ENCODE measurements at places on chromosomes 7 and 10.

DNA sequence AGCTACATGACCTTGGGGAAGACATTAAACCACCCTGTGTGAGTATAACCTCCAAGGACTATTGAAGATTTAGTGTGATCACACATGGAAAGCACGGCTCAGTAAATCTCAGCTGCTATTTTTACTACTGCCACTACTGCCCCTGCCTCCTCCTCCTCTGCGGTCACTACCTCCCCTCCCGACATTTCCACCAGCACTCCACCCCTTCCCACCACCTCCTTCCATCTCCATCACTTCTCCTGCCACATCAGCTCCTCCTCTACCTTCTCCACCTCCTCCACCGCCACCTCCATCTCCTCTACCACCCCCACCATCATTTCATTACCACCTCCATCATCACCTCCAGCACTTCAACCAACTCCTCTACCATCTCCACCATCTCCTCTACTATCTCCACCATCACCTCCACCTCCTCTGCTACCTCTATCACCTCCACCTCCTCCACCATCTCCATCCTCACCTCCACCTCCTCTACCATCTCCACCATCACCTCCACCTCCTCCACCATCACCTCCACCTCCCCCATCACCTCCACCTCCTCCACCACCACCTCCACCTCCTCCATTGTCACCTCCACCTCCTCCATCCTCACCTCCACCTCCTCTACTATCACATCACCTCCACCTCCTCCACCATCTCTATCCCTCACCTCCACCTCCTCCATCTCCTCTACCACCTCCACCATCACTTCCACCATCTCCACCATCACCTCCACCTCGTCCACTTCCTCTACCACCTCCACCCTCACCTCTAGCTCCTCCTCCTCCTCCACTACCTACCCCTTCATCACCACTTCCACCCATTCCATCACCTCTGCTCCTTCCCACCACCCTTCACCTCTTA is 69.4 kb downstream of the GRB10 start:
- no peak for DNase-seq

DNA sequence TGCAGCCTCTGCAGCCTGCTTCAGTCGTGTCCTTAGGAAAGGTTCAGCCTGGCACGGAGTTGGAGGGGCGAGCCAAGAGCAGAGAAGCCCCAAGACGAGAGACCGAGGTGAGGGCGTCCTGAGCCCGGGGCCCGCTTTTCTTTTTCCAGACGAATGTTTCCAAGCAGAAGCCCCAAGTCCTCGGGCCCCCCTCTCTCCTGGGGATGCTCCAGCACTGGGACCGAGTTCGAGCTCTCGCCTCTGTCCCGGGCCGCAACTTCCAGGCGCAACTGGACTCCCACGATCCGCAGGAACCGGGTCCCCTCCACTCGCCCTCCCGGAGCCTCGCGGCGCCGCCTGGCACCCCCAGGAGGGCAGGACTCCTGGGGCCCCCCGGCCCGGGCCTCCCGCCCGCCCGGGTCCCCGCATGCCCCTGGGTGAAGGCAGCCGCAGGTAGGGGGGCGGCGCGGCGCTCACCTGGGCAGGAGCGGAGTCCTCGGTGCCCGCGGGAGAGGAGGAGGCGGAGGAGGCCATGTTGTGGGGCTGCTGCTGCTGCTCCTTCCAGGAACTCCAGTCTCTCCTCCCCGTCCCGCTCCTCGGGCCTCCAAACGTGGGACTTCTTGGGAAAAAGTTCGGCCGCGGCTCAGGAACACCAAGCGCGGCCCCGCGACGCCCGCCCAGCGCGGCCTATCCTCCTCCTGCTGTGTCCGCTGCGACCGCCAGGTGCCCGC is 45.3 kb upstream of the CDK1 start:
- no peak for DNase-seq

DNA sequence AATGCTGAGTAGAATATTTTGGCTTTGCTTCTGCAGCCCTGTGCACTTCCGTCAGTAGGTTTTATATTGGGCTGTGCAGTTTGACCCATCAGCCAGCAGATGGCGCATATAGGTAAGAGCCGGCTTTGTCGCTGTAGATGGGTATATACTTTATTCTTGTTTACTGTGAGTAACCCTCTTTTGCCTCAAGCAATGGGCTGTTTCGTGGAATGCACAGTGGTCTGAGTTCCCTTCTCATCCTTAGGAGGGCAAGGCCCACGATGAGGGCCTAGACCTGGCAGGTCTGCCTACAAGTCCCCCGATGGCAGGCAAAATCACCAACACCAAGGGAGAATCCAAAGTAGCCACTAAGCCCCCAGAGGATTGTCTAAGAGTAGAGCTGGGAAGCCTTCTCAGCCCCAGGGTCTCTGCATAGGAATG is 1002.9 kb upstream of the KCND2 start:
- DNase-seq = no peak

GRCh38 chr7:27096768-27097514 is 1.1 kb upstream of the HOXA1 start:
- DNase-seq = no peak

DNA sequence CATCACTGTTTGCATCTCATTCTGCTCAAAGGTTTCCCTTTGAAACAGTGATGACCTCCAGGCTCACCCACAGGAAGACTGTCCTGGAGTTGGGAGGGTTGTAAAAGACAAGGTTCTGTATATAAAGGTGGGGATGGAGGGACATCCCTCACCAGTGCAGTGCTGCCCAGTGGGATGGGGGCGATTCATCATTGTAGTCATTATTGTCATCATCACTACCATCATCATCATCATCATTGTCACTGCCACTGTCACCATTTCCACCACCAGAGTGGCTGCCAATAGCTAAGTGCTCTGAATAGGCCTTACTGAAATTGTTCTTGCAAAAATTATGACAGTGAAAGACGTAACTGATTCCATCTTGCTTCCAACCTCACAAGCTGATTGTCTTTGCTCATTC is 24.7 kb downstream of the MRPS24 start:
- DNase-seq = no peak

Measured in stimulated activated CD8-positive, alpha-beta memory T cell treated with anti-CD3 and anti-CD28 coated beads, Interleukin-15, amount 100 ng/mL, for 48 hours (primary cell).